Stimulated activated CD4-positive, alpha-beta T cell treated with anti-CD3 and anti-CD28 coated beads, Interleukin-2, amount 100 ng/mL, for 4 hours (primary cell): ENCODE measurements at places on chromosomes 12 and 14.

GRCh38 chr14:92553438-92553837, 39.9 kb downstream of the RIN3 start:
- no peak for DNase-seq

GRCh38 chr12:12433203-12433731, 76.4 kb downstream of the BORCS5 start:
- DNase-seq: no peak

DNA sequence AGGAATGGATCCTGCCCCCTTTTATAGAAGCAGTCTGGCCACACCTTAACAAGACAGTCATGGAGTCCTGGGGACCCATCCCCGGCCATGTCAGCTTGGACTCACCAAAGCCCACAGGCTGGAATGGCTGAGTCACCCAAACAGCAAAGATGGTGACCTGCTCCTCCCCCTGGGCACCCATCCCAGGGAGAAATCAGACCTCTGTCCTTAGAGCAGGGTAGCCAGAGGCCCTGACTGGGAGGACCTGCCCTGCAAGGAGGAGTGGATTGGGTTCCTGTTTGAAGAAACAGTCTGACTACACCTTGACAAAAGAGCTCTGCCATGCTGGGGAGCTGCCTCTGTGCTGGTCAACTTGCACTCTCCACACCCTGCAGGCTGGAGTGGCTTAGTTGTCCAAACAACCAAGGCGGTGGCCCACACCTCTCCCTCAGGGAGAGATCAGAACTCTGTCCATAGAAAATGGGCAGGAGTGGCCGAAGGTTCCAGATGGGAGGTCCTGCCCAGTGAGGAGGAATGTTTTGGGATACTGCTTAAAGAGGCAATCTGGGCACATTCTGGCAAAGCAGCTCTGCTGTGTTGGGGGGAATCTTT, 16.6 kb downstream of the MGP start:
- DNase-seq: no peak

DNA sequence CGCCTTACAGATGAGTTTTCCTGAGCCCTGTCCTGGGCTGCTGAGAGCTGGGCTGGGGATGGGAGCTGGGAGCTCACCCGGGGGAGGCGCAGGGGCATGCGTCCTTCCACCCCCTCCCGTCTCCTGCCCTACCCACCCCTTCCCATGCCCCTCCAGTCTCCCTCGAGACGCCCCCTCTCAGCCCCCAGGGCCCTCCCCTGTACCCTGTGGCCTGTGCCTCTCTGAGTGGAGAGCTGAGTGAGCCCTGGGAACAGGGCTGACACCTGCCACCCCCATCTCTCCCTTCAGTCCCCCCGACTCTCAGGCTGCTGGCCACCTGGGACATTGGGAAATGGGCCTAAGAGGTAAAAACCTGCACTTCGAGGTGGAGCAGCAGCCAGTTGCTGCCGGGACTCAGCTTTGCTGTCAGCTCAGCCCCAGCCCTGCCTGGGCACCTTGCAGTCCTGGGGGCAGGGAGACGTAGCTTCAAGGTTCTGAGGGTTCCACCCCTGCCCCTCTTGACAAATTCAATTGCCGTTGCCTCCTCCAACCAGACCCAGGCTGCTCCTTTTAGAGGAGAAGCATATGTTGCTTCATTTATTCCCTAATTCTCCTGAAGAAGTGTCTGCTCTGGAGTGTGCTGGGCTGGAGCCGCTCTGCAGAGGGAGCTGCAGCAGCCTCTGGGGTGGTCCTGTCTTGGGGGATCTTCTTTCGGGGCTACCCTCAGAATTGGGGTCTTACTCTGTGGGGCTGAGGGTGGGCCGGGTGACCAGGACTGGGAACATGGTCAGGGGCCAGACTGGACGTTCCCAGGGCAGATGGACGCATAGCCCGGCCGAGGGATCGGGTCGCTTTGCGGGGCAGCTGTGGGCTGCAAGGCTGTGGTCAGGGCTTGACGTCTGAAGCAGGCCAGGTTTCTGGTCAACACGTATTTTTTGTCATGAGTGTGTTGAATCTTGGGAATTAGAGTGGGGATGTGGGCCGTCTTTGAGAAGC, 141.4 kb downstream of the ADGRD1 start:
- no peak for DNase-seq

DNA sequence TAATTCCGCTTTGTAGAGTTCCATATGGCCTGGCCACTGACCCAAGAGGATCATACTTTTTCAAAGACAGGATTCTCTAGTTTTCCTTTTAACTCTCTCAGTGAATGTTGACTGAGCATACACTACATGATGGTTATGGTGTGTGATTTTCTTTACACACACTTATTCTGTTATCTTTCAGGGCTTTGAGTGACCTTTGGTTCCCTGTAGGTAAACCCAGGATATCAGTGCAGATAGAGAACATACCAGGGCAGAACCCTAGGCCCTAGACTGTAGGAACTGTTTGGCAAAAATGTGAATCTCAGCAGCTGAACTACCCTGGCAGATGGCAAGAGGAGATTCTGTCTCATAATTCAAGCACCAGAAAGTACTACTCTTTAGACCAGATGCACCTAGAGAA, 159.6 kb downstream of the KCNA5 start:
- no peak for DNase-seq

GRCh38 chr14:90717916-90718315, 98.3 kb downstream of the TTC7B start:
- no peak for DNase-seq

GRCh38 chr12:117835156-117835555, 133.6 kb downstream of the KSR2 start:
- no peak for DNase-seq

DNA sequence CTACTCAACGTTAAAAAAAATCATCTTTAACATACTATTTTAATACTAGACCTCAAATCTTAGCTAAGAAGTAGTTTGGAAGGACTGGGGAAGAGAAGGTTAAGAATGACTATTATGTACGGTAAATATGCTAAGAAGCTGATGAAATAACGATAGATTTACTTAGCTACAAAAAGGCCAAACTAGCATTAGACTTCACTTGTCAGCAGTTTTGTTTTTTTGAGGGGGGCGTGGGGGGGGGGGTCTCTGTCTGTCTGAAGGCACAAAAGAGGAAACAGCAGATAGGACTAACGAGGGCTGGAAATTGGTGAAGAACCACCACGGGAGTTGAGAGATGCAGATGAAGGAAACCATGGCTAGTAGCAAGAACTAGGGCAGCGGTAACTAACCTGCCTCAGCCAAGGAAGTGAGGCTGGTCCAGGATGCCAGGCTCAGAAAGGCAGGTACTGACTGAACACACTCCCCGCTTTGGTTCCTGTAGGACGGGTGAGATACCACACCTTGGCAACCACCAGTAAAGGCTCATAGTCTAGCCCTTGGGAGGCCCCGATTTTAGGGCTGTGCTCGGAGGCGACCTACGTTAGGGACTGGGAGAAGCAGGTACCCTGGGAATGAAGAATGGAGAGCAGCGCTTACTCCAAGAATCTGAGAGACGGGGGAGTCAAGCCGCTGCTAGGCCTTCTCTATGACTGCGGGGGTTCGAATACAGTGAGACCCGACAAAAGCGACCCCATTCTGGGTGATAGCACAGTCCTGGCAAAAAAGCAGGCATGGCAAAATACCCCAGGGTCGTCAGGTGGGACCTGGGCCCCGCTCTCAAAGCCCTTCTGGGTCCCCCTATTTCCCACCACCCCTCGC, 675 bp downstream of the NEDD8 start:
- DNase-seq: no peak

GRCh38 chr12:68482660-68483059, 128.0 kb upstream of the RAP1B start:
- no peak for DNase-seq

GRCh38 chr14:85528080-85528896, 1.7 kb upstream of the FLRT2 start:
- no peak for DNase-seq

GRCh38 chr12:30878024-30878423, 48.5 kb upstream of the TSPAN11 start:
- no peak for DNase-seq

- no peak for DNase-seq
Measured at GRCh38 chr14:34369648-34370030, 92.4 kb downstream of the SPTSSA start.

- no peak for DNase-seq
Measured at GRCh38 chr14:60565211-60565610, 56.3 kb downstream of the SIX6 start.

DNA sequence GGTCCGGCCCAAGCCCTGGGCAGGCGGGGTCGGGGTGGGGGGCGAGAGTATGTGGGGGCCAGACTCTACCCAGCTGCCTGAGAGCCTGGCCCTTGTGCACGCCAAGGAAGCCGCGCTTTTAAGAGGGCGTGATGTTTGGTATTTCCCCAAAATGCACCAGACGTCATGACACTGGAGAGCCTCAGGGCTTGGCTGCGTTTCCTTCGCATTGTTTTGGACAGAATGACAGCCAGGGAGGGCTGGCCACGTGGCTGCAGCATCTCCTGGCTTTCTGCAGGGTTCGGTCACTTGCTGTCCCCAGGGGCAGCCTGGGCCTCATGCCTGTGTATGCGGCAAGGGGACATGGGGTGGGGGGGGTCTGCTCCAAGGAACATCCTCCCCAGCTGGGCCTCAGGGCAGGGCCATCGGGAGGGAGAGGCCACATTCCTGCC, 16.1 kb upstream of the NUDT14 start:
- DNase-seq: no peak

DNA sequence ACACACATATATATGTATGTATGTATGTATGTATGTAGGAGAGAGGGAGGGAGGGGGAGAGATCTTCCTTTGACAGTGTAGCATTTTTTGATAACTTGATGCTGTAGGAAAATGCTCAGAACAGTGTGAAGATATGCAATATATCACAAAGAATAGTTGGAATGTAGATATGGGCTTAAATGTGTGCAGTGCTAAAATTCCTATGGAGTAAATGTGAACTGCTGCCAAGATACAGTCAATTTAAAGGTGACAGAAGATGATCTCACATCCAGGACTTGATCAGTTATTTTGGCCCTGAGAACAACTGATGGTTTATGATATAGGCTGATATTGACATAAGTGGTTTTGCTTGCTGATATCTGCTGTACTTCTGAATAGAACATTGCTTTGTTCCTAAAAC, 84.2 kb downstream of the DAAM1 start:
- no peak for DNase-seq

- DNase-seq: no peak
Measured at GRCh38 chr12:44307506-44308168, 471.8 kb downstream of the TMEM117 start.

GRCh38 chr12:125247477-125247876, 182.2 kb downstream of the AACS start:
- no peak for DNase-seq

DNA sequence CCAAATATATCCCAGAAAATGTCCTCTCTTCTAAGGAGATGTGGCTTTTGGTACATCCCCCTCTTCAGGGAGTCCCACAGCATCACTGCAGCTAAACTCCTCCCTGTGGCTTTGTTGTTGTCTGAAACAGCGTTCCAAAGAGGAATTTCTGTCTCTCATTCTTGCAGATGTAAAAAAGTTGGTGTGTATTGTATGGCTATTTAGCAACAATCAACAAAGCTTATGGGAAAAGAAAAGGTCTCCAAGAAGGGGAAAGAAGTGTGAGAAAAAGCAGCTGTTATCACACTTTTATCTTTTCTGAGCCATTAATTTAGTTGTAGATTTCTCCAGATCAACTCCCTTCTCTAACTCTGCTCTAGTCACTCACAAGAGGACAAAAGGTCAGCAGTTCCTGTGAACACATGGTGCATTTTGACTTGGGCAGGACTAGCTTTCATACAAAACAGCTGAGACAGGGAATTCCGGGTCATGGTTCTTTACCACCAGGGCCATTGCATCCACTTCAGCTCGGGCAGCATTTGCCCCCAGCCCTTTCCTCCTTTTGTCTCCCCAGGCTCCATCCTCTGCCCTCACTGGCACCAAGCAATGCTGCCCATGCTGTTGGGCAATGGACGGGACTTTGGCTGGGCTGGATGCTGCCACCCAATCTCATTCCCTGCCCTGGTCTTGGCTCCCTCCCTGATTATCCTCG, 184.7 kb downstream of the TMX1 start:
- no peak for DNase-seq

- DNase-seq: no peak
Measured at GRCh38 chr12:25496098-25496587, 56.9 kb downstream of the LMNTD1 start.

GRCh38 chr12:127245437-127245836, 1021.5 kb upstream of the TMEM132C start:
- DNase-seq: no peak

- DNase-seq: no peak
Measured at GRCh38 chr14:22991852-22992251, 9.5 kb upstream of the AJUBA start.

DNA sequence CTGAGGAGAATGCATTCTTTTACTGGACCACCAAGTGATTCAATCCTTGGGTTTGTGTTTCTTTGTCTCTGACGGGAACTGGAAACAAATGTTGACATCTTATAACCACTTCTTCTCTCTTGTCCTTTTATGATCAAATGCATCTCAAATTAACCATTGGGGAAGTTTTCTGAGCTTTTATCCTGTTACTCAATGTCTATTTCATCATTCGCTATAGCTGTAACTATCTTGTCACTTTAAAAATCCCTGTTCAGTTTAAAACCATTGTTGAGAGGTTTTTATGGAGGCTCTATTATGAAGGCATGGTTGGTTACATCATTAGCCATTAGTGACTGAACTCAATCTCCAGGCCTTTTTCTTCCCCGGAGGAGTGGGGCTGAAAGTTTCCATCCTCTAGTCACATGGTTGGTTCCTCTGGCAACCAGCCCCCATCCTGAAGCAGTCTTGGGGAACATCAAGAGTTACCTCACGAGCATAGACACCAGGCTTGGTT, 2.7 kb upstream of the CLEC6A start:
- no peak for DNase-seq

- no peak for DNase-seq
Measured at GRCh38 chr12:55626154-55626553, 10.5 kb upstream of the OR10P1 start.

- no peak for DNase-seq
Measured at GRCh38 chr12:49428793-49429192, 61.5 kb downstream of the SPATS2 start.

DNA sequence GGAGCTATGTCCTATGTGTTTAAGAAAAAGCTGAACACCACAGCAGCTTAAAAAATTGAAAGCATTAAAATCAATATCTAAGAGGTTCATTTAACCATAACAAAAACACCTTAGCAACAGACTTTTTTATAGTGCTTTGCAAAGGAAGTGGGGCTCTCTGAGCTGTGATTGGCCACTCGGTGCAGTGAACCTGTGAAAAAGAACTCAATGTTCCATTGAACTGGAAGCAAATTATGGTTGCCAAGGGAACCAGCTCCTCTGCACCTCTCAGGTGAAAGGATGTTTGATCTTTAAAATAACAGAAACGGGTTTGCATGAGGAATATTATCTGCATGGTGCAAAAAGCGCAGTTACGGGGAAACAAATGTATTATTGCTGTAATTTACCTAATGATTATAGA, 149.4 kb downstream of the SNAPC1 start:
- no peak for DNase-seq

DNA sequence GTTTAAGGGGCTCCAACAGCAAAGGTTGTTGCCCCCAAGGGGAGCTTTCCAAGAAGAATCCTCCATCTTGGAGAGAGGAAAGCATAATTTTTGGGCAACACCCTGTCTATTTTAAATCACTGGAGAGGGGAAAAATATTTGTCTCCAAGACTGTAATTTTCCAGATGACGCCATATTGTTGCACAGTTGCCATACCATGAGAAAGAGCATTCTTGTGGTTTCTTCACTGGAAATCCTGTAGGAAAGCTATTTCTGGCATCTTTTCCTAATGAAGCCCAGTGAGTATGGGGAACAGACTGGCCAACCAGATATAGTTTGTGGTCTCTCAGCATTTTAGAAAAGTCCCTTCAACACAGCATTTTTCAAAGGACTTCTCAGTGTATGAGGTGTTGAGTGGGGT, 88.1 kb upstream of the MANSC4 start:
- DNase-seq: no peak

GRCh38 chr12:33988197-33988805, 34.0 kb upstream of the ALG10 start:
- DNase-seq: no peak

- DNase-seq: no peak
Measured at GRCh38 chr14:24252289-24253124, 10.1 kb upstream of the TINF2 start.
